ENCODE measurements at places on chromosomes 7 and 10. TPM values are rescaled to one million over a fixed set of nuclear protein-coding genes. Genes with fewer than 3 reads are reported as not detected.
A peak's percentile ranks its signal among the peaks of the same experiment; 100 is the strongest.

Gene RAPGEF5
- total RNA-seq, result 128 TPM

Gene POLL
- total RNA-seq, result 25.7 TPM

- DNase-seq, result no peak
These were observed 233.4 kb downstream of the PTN start for GRCh38 chr7:137110091-137110509.

DNA sequence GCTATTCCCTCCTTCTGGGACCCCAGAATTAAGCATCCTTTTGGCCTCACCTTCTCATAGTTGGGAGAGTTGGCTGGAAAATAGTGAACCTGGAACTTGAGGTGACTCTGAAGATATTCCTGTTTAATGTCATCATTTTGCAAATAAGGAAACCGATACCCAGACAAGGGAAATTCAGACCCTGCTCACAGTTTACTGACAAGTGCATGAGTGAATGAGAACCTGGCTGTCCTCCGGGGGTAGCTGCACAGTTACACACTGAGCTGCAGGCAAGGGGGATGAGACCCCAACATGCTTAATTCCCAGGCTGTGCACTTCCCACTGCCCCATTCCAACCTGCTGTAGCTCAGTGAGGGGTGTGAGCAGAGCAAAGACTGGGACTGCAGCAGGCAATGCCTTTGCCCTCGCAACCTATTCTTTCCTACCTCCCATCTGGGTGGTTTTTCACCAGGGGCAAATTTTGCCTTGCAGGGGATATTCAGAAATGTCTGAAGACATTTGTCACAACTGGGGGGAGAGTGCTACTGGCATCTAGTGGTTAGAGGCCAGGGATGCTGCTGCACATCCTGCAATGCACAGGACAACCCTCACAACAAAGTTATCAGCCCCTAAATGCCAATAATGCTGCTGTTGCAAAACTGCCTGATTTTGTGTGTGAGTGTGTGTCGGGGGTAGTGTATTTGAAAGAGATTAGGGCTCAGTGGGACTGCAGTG is 136.2 kb downstream of the SORCS3 start:
- no peak for DNase-seq

GRCh38 chr10:19930936-19931893 is 115.0 kb downstream of the PLXDC2 start:
- no peak for DNase-seq

GRCh38 chr10:46525177-46525823 is 31.2 kb downstream of the GPRIN2 start:
- DNase-seq, result peak; percentile 78

DNA sequence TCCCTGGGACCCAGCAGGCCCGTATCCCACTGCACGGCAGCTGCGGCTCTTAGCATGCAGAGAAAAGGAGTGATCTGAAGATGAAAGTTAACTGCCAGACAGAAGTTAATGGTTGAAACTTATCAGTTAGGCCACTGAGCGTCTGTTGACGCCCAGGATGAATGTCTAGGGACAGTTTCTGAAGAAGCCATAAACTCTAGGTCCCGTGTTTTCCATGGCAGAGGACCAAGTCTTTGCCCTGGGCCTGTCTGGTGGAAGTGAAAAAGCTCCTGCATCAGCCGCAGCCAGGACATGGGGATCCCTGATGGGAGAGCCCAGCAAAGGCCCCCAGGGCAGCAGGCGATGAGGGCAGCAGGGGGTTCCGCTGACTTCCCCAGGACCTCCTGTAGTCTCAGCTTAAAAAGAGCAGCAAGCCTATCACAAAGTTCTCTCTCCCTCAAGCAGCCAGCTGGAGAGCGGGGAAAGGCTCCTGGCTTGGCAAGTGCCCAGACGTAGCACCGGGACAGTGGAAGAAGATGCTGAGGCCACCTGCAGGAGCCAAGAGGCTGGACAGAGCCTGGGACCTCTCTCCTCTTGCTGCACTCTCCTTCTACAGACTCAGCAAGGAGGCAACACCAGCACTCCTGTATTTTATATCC is 79.6 kb downstream of the TNS3 start:
- DNase-seq, result no peak

Data from Calu3 (cell line).